ENCODE measurements at places on chromosomes 11 and 22. TPM values are rescaled to one million over a fixed set of nuclear protein-coding genes. Genes with fewer than 3 reads are reported as not detected.

DNA sequence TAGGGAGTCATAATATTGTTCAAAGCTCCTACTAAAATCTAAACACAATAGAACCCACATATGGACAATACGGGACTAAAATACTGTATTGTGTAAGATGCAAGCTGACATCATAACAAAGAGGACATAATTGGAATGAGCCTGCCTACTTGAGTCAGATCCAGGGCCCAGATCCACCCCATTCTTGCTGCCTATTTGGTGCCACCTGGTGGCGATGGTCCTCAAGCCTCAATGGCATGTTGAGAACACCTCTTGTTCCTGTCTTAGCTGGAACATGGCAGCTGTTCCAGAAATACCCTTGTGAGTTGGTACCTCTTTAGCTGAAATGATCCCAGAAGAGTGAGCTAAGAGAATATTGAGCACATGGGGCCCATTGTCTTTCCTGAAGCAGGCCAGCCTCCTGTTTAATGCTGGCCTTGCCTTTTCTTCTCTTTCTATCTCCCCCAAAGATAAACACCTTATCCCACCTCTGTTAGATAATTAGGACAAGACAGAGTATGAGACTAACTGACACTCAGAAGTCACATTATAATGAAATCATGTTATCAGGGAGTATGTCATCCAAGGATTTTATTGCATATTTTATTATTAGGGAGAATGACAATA lies 680.9 kb upstream of the ANO5 start:
- peak; percentile 76 for DNase-seq

GRCh38 chr11:131137046-131137445 lies 220.8 kb upstream of the SNX19 start:
- DNase-seq: no peak

Gene CRYBB1
- 2.5 TPM for total RNA-seq

GRCh38 chr11:112523477-112523876 lies 262.8 kb upstream of the PLET1 start:
- no peak for DNase-seq

DNA sequence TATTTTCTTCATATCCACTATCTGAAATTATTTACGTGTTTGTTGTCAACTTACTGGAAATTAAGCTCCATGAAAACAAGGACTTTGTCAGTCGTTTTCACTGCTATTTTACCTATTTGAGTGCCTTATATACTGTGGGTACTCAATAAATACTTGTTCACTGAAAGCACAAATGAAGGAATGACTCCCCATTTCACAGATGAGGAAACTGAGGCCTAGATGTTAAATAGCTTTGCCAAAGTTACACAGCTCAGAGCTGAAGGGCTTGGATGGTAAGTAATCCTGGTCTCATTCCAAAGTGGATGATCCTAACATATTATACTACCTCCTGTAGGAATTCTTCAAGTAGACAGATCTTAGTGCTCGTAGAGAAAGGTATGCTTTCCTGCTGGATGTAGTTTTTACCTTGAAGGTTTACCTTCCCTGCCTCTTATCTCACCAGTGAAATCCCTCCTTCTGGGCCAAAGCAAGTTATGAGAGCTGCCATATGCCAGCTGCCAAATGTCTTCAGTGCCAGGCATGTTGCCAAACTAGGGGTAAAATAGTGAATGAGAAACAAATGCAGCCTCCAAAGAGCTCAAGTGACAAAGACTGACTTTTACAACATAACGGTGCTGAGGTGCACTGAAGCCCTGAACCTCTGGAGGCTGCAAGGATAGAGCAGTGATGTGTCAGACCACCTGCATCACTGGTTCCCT lies 129.7 kb downstream of the TRIM44 start:
- no peak for DNase-seq

- DNase-seq: peak; percentile 49
These were observed 3.0 kb upstream of the RIN1 start for GRCh38 chr11:66339162-66339675.

- DNase-seq: no peak
These were observed 59.8 kb downstream of the C11orf91 start for GRCh38 chr11:33640730-33641371.

GRCh38 chr11:107263844-107264563 lies 193.6 kb downstream of the CWF19L2 start:
- no peak for DNase-seq

Gene TRIM66
- 5.9 TPM for total RNA-seq

DNA sequence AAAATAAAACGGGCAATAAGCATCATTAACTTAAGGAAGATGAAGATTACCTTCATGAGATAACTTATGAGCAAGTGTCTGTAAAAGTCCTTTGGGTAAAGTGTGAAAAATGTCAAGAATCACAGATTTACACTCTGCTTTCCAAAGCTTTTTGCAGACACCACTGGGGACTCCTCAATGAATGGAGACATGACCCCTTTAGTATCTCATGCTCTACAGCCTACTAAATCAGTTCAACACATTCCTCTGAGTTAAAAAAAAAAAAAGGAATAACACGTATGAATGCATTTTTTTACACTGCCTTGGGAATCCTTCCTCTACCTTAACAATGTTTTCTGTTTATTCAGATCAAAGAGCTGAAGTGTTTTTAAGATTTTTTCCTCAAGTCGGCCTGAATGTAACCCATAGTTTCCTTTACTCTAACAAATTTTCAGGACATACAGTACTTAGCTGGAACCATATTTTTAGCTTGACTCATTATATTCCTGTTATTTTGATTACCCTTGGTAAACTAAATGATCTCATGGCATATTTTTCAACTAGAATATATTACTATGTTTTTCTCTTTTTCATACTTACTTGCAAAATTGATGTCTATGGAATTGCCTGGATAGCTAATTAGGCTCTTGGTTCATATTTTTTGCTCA lies 25.9 kb upstream of the RAB30 start:
- no peak for DNase-seq

GRCh38 chr11:115384236-115384635 lies 120.0 kb downstream of the CADM1 start:
- DNase-seq: no peak

DNA sequence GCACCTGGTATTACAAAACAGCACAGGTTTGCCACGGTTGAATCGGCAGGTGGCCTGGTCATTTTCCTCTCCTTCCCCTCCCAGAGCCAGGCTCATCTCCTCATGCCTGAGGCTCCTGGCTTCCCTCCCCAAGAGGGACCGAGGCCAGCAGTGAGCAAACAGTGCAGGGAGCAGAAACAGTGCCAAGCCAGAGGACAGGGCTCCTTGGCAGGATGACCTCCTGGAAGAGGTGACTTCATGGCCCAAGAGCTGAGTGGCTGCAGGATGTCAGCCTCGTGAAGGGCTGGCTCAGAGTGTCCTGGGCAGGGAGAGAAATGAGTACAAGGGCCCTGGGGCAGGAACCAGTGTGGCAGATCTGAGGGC lies 22.8 kb upstream of the PPFIA1 start:
- no peak for DNase-seq

- DNase-seq: no peak
These were observed 81.2 kb upstream of the RASSF10 start for GRCh38 chr11:12927886-12928285.

GRCh38 chr22:38202437-38203089 lies 769 bp downstream of the MAFF start:
- peak; percentile 97 for DNase-seq

Gene BEST1
- total RNA-seq: 5.8 TPM

GRCh38 chr11:71489311-71490043 lies 36.5 kb downstream of the NADSYN1 start:
- peak; percentile 62 for DNase-seq
